ENCODE measurements at places on chromosomes 1 and 21. TPM values are rescaled to one million over a fixed set of nuclear protein-coding genes. Genes with fewer than 3 reads are reported as not detected.

DNA sequence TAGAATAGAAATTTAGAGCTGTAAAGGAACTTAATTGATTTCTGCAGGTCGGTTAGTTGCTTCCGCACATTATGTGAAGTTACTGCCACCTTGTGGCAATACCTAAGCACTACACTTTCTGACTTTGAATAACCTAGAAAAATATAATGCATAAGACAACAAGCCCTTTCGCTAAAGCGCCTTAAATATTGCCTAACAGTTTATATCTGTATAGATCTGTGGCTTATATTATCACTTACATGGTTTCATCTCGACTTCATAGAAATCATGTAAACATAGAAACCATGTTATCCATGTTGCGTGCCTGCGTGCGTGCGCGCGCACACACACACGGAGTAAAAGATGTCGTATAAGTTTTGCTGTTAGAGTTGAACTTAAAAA lies 10.9 kb upstream of the IFI16 start:
- no peak for DNase-seq

- DNase-seq, result no peak
Measured at GRCh38 chr1:245842106-245842505, 665.0 kb downstream of the SMYD3 start.

DNA sequence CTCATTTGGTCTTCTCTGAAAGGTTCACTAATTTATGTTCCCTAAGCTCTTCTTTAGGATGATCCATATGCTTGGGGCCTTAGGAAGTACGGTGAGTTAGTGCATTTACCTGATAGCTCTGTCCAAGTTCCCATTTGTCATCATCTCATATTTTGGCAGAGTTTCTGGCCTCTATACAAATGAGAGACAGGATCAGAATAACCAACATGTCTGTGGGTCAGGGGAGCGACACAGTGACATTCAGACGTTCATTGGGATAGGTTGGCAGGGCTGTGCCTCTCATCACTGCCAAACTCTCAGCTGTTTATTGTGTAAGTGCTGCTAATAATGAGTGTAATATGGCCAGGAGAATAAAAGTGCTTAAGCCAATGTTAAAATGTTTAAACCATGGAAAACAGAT lies 561.1 kb upstream of the ZRANB2 start:
- no peak for DNase-seq

- DNase-seq, result no peak
Measured at GRCh38 chr21:26388731-26389231, 184.3 kb downstream of the CYYR1 start.

DNA sequence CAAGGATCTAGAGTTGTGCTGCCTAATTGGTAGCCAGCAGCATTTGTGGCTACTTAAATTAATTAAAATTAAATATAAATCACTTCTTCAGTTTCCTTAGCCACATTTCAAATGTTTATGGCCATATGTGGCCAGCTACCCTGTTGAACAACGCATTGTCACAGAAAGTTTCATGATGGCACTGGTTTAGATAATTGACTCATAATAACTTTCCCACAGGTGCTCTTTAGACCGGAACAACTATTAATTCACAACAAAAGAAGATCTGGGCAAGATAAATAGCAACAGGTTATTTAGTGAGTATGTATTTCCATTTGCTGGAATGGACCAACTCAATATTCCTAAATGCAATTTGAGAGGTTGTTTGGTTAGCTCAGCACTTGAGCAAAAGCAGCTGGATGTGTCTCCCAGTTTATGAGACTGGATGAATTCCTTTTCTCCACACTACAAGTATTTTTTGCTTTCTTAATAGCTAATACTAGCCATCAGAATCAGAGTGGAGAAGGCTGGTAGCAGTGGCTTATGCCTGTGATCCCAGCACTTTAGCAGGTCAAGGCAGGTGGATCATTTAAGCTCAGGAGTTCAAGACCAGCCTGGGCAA lies 3.7 kb upstream of the AMIGO1 start:
- no peak for DNase-seq

GRCh38 chr1:110617589-110617988 lies 11.4 kb upstream of the KCNA2 start:
- DNase-seq, result no peak

DNA sequence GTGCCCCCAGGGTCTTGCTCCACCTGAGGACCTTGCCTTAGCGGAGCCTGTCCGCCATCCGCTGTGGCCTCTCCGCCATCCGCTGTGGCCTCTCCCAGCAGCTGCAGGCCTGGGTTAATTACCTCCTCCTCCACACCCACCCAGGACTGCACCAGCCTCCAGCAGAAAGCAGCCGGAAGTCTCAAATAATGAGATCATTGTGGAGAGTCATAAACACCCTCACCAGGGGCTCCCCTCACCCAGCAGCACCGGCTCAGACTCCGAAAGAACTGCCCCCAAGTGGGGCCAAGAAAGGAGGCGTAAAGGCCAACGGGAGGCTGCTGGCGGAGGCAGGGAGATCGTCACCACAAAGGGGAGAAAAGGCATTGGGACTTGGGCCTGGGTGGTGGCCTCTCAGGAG lies 10.7 kb upstream of the GPR153 start:
- DNase-seq, result no peak

DNA sequence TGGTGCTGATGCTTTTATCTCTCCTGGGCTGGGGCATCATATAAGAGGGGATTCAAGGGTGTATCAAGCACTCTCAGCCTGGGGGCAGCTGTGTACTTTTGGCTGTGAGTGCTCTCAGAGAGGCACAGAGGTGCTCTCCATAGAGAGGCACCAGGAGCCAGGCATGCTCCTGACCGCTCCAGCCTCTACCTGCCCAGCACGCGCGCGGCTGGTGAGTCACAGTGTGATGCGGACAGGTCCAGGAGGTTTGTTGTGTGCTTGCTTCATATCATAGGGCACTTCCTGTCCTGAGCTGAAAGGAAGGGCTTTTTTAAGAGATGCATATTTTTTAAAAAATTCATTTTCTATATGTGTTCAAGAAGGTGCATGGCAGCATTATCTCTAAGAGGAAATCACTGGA lies 93.6 kb upstream of the BCAR3 start:
- no peak for DNase-seq

GRCh38 chr1:54695764-54696163 lies 19.9 kb upstream of the TTC4 start:
- no peak for DNase-seq

DNA sequence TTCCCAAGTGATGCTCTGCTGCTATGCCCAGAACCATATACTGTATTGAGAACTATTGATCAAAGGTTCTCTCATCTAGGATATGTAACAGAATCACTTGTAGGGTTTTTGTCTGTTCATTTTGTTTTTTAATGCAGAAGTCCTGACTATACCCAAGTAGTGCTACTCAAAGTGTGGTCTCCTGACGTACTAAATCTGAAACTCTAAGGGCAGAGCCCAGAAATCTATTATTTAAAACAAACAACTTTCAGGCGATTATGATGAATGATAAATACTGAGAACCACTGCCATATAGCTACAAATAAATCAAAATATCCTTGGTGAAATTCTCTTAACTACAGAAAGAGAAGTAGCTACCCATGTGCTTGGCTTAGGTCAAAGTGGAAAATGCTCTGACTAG lies 10.1 kb downstream of the ZZZ3 start:
- no peak for DNase-seq

- DNase-seq, result peak; percentile 66
Measured at GRCh38 chr21:45366931-45367401, 38.0 kb upstream of the COL18A1 start.

YIPF1 gene
- polyA plus RNA-seq, result 10.5 TPM

RPE65 gene
- not detected for polyA plus RNA-seq

ZNF593OS gene
- polyA plus RNA-seq, result 0.68 TPM

LDLRAD1 gene
- polyA plus RNA-seq, result 0.21 TPM

MT1HL1 gene
- not detected for polyA plus RNA-seq

C1QA gene
- 19.5 TPM for polyA plus RNA-seq
